ENCODE measurements at places on chromosomes 6 and 20.

GRCh38 chr6:139175389-139175948 is 40.6 kb downstream of the HECA start:
- DNase-seq = no peak

GRCh38 chr6:21611485-21611884 is 17.9 kb downstream of the SOX4 start:
- DNase-seq = no peak

GRCh38 chr20:62987114-62987513 is 19.6 kb downstream of the BHLHE23 start:
- DNase-seq = no peak

DNA sequence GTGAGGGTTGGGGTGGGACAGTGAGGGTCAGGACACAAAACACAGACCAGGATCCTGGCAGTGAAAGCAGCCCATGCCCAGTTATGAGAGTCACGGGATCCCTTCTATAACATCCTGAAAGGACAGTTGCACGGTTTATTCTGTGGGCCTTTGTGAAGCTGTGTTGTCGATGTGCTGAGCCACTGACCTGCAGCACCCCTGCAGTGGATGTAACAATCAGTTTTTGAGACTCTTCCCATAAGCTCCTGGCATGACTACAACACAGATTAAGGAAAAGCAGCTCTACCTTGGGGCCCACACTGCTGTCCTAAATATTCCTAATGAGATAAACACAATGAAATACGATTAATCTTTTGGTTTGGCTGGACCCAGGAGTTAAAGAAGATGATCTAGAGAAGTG is 3.7 kb downstream of the PYGB start:
- no peak for DNase-seq

GRCh38 chr6:76052314-76052713 is 20.1 kb downstream of the IMPG1 start:
- no peak for DNase-seq

GRCh38 chr6:103167345-103168071 is 1692.2 kb downstream of the HACE1 start:
- no peak for DNase-seq

GRCh38 chr6:28203201-28203600 is 21.9 kb upstream of the ZSCAN9 start:
- DNase-seq = no peak

DNA sequence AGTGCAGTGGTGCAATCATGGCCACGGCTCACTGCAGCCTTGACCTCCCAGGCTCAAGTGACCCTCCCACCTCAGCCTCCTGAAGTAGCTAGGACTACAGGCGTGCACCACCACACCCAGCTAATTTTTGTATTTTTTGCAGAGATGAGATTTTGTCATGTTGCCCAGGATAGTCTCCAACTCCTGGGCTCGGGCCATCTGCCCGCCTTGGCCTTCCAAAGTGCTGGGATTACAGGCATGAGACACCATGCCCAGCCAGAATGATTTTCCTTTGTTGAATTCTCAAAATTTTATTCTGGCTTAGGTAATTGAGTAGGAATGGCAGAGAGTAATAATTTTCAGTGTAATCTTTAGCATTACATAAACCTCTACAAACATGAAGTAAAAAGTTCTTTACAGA is 37.1 kb downstream of the SLC16A10 start:
- DNase-seq = no peak

GRCh38 chr20:51411870-51412269 is 130.6 kb downstream of the NFATC2 start:
- DNase-seq = no peak

DNA sequence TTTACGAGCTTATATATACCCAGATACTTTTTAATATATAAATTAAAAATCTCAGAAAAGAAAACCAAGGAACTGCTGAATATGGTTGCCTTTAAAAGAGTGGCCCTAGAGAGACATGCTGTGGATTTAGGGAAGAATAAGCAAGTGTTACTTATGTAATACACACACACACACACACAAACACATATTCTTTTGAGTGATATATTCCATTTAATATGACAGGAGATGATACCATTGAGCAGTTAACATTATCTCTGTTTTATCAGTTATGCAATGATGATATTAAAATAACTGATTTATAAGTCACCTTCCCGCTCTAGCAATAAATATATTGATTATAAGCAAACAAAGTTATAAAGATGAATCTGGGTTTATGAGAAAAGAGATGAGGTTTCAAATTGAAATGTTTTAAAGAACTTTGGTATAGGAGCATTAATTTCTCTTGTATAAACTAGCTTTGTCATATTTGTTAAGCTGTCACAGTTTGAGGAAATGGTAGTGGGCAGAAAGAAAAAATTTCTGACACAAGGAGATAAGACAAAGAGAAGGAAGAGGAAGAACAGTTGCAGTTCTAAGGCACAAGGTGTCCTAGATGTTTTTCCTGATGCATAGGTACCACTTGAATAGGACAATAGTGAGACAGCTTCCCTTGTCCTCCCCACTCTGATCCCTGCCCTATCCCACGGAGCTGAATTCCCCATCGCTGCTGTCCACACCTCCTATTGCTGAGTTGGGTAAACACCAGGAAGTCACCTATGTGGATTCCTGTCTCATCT is 26.4 kb downstream of the GPX5 start:
- DNase-seq = no peak

GRCh38 chr6:163318071-163318786 is 96.3 kb upstream of the QKI start:
- DNase-seq = no peak

DNA sequence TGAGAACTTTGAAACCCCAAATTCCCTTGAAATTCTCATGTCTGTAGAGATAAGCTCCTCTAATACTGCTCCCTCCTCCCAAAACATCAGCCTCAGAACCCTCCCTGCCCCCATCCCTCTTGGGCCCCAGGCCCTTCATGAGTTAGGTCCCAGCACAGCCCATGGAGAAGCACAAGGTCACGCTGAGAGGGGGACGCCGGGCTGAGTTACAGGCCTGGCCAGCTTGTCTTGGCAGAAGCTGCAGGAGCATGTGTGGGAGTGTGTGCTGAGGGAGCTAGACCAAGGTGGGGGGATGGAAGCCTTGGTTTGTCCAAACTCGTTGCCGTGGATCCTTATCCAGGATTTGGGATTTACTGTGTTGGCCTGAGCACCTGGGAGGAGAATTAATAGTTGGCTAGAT is 8.5 kb upstream of the PTCRA start:
- DNase-seq = no peak

DNA sequence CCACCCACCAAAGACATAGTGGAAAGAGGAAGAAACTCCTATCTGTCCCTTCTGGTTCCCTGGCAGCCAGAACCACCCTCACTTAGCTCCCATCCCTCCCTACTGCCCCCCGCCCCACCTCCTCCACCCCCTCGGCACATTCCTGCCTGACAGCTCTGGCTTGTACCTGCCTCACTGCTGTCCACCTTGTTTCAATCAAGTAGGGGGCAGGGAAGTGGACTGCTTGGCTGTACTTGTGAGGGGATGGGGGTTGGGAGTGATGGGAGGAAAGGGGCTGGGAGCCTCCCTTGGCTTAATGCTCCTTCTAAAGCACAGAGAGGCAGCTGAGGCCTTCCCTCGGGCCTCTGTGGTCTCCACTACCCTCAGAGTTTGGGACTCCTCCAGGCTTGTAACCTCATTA is 22.1 kb upstream of the ZNF76 start:
- DNase-seq = no peak

- no peak for DNase-seq
Measured at GRCh38 chr20:10247440-10247839, 28.8 kb downstream of the SNAP25 start.

- no peak for DNase-seq
Measured at GRCh38 chr6:22421198-22421597, 124.4 kb upstream of the PRL start.

DNA sequence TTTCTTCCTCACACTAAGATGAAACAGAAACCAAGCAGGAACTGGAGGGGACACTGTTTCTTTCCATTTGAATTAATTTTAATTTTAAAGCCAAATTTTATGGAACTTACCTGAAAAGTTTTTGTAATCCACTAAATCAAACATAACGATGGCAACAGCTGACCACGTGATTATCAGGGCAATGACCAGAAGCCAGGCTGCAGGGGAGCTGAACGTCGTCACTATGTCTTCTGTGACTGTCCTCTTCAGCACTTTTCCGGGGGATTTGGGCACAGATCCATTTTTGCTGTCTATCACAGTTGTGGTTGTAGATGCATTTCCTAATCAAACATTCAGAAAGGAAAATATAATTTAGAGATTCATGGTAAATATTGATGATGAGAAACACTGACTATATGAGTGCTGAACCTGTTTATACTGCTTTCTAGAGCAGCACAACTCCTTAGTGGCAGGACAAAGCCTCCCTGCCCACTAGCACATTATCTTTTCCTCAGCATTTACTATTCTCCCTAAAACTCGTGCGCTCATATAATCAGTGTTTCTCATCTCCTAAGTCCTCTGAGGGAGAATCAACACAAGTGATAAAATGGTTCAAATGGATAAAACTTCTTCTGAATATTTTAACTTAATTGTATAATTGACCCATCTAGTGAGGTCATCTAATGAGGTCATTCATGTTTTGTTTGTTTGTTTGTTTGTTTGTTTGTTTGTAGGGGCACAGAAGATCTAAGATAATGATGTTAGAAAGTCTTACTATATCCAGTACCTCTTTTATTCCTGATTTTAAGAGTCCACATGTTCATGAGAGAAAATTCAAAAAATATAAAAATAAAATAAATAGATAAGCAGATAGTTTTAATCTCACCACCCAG is 65.7 kb downstream of the TRDN start:
- no peak for DNase-seq
